T-cell (primary cell): ENCODE measurements at places on chromosomes 1 and 21.

DNA sequence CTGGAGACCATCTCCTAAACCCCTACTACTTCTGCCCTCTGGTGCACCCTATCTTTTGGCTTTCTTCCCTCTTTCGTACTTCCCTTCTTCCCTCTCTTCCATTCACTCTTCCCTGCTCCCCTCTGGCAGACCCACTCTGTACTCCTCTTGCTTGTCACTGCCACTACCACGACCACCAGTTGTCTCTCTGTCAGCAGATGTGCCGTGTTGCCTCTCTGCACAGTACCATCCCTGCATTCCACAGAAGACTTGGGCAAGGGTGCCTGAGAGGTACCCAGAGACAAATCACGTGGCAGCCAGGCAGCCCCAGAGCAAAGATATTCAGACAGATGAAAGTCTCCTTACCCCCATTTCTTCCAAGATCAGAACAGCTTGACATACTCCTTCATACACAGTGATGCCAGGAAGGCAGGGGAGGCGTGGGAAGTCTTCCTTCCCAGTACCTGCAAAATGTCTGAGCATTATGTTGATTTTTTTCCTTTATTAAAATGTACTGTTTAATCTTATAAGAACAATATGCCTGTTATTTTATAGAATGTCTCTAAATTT is 15.0 kb downstream of the CAMSAP2 start:
- no peak for DNase-seq

DNA sequence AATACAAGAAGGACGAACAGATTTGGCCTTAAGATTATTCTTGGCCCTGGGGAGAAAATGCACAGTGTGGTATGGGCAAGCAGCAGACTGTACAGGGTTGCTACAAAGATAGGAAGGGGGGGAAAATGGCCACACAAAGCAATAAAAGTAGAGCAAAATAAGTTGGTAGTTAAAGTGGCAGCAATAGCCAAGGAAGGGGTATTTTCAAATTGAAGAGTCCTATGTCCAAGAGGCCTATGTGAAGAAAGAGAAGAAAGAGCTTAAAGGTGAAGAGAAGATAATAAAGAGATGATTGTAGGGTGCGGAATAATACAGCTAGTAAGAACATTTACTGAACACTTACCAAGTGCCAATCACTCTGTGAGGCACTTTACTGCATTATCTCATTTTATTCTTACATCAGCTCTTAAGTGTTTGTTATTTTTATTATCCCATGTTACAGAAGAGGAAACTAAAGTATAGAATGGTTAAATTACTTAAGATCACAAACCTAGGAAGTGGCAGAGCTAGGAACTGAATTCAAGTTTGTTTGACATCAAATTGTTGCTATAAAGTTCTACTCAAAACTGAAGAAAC is 88.1 kb upstream of the TTC39A start:
- DNase-seq: no peak

GRCh38 chr1:232282498-232282897 is 347.4 kb downstream of the SIPA1L2 start:
- DNase-seq: no peak

DNA sequence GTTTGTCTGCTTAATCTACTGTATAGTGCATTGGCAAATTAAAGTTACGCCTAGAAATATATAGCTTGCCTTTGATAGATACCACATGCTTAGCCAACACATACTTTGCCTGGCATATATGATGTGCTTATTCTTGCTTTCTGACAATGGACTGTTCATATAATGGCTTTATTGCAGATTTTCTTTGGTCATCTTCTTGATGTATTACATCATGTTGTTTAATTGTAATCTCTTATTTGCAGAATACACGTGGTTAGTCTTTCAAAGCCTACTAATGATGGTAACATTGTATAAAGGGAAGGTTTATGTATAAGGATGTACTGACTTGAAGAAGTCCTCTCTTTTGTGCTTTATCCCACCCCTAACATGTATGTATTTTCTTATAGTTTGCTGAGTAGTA is 201.5 kb downstream of the PDE4B start:
- no peak for DNase-seq

GRCh38 chr1:2637442-2638145 is 4.8 kb upstream of the MMEL1 start:
- no peak for DNase-seq

DNA sequence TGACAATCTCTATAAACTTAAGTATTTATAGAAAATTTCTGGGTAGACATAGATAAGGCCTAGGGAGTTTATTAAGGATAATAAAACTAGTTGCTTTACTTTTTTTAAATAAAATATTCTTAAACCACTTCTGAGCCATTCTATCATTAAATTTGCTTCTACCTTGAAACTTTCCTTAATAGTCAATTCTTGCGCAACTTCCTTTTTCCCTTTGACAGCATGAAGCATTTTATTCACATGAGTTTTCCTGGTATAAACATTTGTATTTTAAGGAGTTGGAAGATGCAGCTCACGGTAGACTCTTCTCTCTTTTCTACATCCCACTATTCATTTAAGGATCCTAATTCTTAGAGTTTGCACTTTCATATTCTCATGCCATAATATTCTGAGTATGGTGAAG is 75.8 kb upstream of the DPH5 start:
- DNase-seq: no peak

DNA sequence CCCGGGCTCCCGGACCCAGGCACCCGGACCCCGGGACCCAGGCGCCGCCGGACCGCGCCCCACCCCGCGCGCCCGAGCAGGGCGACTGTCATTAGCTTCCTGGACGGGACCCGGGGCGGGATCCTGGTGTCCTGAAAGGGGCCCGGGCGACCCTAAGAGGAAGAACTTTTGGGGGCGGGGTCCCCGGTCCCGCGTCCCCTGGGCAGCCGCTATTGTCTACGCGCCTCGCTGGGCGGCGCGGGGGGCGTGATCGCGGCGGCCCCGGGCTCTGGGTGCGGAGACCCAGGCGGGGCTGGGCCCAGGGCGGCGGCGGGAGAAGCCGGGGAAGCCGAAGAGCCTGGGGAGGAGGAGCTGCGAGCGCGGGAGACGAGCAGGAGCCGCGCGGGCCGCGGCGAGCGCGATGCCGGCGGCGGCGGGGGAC is 465 bp downstream of the HUNK start:
- no peak for DNase-seq

DNA sequence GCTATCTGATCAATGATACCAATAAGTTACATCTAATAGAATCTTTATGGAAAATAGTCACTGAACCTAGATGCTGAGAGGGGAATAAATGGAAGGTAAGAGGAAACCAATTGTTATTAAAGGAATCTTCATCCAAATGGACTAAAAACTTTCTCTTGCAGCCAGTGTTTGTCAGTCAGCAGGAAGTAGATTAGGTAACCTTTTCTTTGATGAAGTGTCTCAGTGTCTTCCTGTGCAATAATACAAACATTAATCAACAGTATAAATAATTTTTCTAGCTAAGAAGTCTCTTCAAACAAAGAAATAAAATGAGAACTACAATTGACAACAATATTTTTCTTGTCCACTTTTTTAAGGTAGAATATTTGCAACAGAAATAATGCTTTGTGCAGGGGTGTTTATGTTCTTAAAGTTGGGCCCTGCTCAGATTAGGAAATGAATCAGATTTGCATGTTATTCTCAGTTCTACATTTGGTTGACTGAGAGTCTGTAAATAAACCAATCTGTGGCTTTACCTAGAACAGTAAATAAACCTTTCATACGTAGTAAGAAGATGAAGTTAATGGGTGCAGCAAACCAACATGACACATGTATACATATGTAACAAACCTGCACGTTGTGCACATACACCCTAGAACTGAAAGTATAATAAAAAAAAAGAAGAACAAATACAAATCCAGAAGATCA is 391.4 kb downstream of the MRPL39 start:
- DNase-seq: no peak

- DNase-seq: no peak
These were observed 31.3 kb upstream of the RNF186 start for GRCh38 chr1:19846338-19846737.

GRCh38 chr21:38459490-38459889 is 38.8 kb downstream of the ERG start:
- no peak for DNase-seq

- no peak for DNase-seq
These were observed 282.1 kb downstream of the RPS6KC1 start for GRCh38 chr1:213333121-213333520.

GRCh38 chr1:60255565-60255964 is 182.0 kb upstream of the C1orf87 start:
- no peak for DNase-seq

DNA sequence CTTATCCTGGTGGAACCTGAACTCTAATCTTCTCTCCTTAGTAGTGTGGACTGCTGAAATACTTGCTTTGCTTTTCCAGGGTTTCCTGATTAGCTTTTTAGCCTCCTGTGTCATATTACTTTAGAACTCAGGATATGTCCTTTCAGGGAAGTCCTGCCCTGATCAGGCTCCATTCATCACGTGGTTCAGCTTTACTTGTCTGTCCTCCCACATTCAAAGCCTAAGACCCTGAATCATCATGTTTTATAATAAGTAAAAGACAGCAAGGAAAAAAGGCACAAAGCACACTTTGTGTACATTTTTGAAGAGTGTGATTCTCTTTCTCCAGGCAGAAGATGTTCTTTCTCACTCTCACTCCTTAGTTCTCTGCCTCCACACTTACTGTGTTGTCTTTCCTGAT is 70.6 kb downstream of the PATJ start:
- DNase-seq: no peak

- DNase-seq: no peak
These were observed 100.4 kb upstream of the KLHDC7A start for GRCh38 chr1:18380288-18380687.

DNA sequence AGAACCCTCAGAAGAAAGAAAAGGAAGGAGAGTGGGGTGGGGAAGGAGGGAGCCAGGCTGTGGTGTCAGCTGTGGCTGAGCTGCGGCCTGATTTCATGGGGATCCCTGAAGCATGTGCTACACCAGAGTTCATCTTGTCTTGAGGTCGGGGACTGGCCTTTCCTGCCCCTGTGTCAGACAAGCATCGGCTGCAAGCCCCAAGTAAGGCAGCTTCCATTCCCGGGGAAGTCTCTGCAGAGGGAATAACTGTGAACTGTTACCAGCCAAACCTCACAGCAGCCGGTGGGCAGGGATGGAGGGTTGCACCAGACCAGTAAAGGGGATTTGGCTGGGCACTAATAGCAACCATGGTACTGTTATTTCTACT is 35.7 kb upstream of the BTG2 start:
- no peak for DNase-seq

GRCh38 chr1:176193023-176193422 is 14.1 kb downstream of the COP1 start:
- no peak for DNase-seq

- no peak for DNase-seq
These were observed 323.3 kb downstream of the PAPPA2 start for GRCh38 chr1:176786274-176786673.

GRCh38 chr1:233543338-233544255 is 70.3 kb upstream of the KCNK1 start:
- DNase-seq: no peak

DNA sequence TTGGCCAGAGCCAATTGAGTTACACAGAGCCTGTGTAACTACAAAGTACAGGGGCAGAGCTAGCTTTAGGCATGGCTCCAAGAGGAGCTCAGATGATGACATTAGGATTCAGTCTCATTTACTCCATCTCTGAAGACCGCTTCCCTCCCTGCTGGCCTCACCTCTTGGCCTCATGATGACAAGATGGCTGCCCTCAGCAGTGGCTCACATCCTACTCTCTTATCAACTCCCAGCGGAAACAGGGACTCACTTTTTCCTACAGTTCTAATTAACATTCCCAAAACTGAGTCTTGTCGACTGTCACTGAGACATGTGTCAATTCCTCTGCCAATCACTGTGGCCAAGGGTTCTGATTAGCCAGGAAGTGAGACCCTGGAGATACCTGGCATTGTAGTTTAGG is 59.4 kb upstream of the ECE1 start:
- no peak for DNase-seq

- no peak for DNase-seq
These were observed 131.1 kb downstream of the HLCS start for GRCh38 chr21:36835383-36835795.

GRCh38 chr1:85115933-85116332 is 67.6 kb upstream of the MCOLN3 start:
- no peak for DNase-seq

DNA sequence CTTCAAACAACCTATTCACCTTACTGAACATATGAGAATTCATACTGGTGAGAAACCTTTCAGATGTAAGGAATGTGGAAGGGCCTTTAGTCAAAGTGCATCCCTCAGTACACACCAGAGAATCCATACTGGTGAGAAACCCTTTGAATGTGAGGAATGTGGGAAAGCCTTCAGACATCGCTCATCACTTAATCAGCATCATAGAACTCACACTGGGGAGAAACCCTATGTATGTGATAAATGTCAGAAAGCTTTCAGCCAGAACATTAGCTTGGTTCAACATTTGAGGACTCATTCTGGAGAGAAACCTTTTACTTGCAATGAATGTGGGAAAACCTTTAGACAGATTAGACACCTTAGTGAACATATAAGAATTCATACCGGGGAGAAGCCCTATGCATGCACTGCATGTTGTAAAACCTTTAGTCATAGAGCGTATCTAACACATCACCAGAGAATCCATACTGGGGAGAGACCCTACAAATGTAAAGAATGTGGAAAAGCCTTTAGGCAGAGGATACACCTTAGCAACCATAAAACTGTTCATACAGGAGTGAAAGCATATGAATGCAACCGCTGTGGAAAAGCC is 13.2 kb upstream of the EXO5 start:
- no peak for DNase-seq

DNA sequence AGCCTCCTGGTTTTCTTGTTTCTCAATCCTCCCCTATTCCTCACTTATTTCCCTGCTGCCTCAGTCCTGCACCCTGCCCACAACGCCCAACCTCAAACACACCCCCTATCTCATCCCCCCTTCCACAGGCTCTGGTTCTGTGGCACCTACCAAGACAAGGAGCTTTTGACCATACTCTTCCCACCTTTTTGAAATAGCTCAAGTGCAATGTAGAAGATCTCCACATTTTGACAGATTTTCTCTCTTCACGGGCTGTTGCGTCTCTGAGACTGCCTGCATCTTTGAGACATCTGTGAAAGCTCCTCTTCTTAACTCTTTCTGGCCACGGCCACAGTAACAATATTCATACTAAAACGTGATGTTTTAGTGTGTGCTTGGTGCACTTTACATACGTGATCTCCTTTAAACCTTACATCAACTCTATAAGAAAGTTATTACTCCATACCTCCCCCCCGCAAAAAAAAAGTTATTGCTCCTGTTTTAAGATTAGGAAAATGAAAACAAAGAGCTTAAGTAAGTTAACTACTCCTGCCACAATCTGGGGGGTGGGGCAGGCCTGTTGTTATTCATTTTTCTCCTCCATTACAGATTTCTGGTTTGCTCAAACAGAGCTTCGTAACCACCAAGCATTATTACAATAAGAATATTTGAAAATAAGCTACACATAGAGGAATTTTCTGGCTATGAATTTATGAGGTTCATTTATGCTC is 1.8 kb upstream of the SERBP1 start:
- no peak for DNase-seq

- no peak for DNase-seq
These were observed 31.1 kb downstream of the EEIG2 start for GRCh38 chr1:108590957-108591356.

- no peak for DNase-seq
These were observed 71.4 kb upstream of the RAB4A start for GRCh38 chr1:229199261-229200243.

GRCh38 chr1:16243936-16244649 is 7.1 kb upstream of the CPLANE2 start:
- peak; percentile 52 for DNase-seq

GRCh38 chr1:76257823-76258222 is 183.3 kb downstream of the ST6GALNAC3 start:
- no peak for DNase-seq
